ENCODE measurements at places on chromosomes 4 and X.

DNA sequence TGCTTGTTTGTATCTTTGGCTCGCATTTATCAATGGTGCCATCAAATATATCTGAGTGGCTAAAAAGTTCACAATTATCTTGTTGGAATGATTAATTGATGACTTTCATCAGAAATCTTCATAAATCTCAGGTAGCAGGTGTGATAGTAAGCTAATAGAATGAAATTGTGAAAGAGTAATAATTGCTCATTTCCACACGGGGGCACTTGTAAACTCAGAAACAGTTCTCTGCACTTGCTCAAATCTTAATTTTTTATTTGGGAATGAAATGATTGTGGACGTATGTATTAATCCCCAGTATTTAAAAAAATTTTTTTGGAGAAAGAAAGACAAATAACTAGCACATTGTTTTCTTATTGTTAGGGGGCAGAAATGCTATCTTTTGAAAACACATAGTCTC lies 132.8 kb downstream of the DTHD1 start:
- DNase-seq = no peak

DNA sequence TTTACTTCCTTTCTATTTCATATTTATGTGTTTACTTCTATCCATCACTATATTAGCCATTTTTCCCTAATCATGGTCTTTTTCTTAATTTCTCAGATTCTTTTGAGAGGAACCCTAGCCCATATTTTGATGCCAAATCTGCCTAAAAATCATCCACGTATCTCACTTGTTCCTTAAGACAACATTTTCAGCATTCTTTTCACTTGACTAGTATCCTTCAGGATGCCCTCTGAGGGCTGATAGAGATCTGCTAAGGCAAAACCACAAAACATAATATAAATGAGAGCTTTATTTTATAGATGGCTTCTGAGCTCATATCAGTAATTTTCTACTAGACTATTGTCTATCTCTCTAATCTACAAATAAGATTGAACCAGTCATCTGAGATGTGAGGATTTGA lies 341.9 kb downstream of the GPM6A start:
- DNase-seq = no peak

DNA sequence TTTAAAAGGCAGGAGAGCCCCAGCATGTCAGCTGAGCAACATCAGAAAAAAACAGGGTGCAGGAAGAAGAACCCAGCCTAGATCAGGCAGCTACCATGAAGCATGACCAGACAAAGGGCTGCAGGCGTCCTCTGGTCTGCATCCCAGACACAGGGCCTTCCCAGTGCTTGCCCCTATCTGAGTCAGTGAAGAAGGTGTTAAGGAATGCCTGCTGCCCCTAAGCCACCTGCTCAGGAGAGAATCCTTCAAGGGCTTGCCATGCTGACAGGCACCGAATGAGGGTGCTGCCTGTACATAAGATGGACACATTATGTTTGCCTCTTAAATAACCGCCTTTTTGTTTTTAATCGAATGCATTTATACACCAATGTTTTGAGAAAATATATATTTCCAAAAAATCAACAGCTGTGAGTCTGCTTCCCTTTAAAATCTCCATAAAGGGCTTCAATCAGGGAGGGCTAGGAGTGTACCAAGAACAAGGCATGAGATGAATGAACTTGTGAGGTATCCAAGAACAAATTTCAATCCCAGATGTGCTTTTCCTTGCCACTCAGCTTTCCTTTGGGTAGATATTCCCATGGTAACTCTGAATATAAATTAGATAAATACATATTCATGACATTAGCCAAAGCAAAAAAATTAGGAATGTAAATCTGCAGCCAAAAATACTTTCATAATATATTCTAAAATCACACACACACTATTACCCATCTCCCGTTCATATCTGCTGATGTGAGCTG lies 85.1 kb downstream of the SLC9A7 start:
- no peak for DNase-seq

DNA sequence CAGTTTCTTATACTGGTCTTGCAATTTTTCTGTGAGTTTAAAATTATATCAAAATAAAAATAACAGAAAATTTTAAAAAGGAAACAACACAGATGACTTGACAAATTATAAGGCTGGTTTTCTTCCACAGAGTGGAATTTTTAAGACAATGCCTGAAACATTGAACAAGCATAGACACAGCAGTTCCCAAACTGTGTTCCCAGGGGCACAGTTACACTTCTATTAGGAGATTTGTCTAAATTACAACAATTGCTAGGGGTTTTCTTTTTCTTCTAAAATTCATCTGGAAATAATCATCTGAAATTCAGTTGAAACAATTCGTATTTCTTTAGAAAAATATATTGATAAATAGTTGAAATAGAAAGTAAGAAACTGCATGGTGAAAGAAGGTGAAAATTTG lies 26.2 kb downstream of the PDE5A start:
- no peak for DNase-seq

Measured in stimulated activated CD8-positive, alpha-beta memory T cell treated with anti-CD3 and anti-CD28 coated beads, Interleukin-7, amount 100 ng/mL, for 24 hours (primary cell).